ENCODE measurements at places on chromosomes 4 and X.

- no peak for DNase-seq
These were observed 56.2 kb upstream of the MAPK10 start for GRCh38 chr4:86416081-86416480.

GRCh38 chr4:31041385-31041784, 321.2 kb downstream of the PCDH7 start:
- DNase-seq, result no peak

DNA sequence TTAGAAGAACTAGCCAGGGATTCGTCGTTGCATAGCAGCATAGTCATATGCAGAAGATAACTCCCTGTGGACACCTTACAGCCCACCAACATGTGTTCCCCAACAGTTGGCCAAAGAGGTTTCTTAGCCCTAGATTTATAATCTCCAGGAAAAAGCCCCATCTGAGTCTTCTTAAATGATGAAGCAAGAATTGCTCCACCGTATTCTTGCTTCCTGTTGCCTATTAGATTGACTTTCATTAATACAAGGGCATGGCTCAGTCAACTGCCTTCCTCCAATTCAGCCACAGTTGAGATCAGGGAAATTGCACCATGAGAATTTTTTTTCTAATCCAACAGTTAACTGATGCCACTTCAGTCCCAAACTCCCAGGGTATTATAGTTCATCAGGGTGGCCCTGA, 5.2 kb upstream of the AFF2 start:
- DNase-seq, result no peak

- no peak for DNase-seq
These were observed 231.5 kb downstream of the MAML3 start for GRCh38 chr4:139922406-139923024.

DNA sequence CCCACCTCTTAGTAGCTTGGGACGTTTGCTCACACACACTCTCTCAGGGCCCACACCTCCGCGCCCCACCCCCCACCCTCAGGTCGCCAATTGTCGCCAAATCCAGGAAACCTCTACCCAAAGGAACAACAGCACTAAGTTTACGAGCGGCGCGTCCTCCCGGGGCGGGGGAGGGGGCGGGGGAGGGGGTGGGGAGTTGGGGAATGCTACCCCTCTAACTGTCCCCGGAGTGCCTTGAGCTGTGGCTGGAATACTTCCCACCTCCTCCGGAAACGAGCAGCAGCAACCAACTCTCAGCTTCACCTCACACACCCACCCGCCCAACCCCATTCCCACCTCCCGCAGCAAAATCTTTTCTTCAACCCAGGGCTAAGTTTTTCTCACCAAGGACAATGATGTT, 135.6 kb upstream of the ZIC3 start:
- no peak for DNase-seq

- DNase-seq, result no peak
These were observed 79.5 kb upstream of the SLC4A4 start for GRCh38 chr4:71259280-71259679.

DNA sequence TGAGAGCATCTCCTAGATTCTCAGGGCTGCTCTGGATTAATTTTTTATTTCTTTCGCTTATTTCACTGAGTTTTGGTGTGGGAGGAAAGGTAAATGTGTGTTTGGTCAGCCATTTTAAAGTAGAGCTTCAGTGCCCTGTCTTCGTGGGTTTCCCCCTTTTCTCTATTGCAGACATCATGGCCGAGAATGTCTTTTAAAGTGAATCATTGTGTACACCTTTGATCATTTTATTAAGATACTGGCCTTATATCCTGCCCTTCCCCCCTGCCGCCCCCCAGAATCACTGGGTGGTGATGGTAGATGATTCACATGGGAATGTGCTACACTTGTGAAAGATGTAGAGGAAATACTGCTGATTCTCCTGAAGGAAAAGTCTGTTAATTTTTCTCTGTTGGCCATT, 23.8 kb downstream of the CDKL5 start:
- no peak for DNase-seq

- DNase-seq, result no peak
These were observed 84.6 kb downstream of the RELL1 start for GRCh38 chr4:37601531-37601930.

DNA sequence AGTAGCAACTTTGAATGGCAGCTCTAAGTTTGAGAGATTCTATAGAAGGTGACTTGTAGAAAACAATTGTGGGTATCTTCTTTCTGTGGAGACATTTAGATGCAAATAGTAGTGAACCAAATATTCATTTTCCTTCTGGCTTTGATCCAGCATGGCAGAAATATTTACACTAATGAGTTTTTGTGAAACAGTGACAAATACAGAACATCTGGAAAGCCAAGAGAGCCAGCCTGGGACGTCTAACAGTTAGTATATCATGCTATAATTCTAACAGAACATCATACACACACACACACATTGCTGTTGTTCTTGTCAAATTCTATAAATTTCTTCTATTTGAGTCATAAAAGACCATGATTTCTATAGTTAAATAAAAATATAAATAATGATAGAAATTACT, 1777.9 kb downstream of the ARAP2 start:
- no peak for DNase-seq

GRCh38 chr4:76658231-76659102, 223.4 kb downstream of the SHROOM3 start:
- no peak for DNase-seq

GRCh38 chr4:35938936-35939335, 305.4 kb downstream of the ARAP2 start:
- no peak for DNase-seq

DNA sequence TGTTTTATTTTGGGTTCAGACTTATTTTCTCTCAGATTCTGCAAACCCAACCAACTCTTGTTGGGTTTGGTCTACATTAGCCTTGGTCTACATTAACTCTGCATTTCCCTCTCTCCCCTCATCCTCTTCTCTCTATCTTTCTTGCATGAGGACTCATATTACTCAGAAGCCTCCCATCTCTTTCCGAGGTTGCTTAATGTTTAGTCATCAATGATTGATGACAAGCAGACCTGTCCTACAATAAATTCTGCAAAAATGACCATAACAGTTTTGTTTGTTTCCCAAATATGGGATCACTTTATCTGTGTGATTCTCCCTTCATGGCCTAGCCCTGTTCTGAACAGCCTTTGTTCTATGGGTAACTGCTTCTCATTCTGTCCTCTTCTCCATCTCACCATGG, 75.2 kb downstream of the GABRB1 start:
- DNase-seq, result no peak

DNA sequence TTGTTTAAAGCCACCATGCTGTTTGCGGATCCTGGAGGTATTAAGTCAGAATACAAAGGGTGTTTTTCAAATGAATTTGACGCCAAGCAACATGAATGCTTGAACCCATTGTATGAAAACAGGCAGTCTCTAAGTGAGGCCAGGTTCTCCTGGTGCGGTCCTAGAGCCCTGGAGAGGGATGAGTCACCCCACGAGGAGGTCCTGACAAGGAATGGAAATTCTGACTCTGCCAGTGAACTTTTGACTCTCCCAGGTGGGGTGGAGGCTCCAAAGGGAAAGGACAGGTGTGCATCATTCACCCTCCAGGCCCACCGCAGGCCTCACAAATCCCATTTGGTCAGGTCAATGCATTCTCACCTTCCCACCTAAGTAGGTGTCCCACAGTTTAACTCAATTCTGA, 1.5 kb downstream of the TRIM2 start:
- no peak for DNase-seq

GRCh38 chr4:100147198-100147597, 43.1 kb downstream of the DDIT4L start:
- no peak for DNase-seq

DNA sequence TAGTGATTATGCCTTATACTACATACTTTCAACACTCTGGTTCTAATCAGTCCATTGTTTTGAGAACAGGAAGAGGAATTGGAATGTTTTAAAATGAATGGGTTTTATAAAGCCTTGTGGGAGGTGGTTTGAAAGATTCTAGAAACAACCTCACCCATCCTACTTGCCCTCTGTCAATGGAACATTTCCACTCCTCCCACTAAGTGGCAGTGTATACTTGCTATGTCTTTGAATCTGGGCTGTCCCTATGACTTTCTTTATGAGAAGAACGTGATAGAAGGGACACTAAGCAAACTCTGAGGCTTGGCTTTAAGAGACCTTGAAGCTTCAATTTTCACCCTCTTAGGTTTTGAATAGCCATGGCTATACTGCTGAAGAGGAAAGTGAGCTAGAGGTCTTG, 611.2 kb downstream of the PPP4R3C start:
- DNase-seq, result peak; percentile 18

GRCh38 chr4:156298230-156298629, 344.6 kb upstream of the CTSO start:
- no peak for DNase-seq

DNA sequence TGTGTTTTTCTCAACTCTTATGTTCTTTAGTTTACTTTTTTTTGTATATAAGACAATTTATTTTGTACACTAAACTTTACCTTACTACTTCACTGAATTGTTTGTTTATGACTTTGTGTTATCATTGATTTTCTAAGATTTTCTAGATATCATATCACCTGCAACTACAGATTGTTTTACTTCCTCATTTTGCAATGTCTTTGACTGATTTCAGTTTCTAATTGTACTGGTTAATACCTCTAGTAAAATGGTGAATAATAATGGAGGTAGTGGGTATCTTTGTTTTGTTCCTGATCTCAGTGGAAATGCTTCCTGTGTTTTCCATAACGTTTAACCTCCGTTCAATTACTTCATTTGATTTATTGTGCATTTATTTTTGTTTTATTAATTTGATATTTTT, 490.2 kb downstream of the TLL1 start:
- DNase-seq, result no peak

GRCh38 chrX:13327666-13328065, 7.8 kb upstream of the ATXN3L start:
- no peak for DNase-seq
